ENCODE measurements at places on chromosomes 6 and 20.
A peak's percentile ranks its signal among the peaks of the same experiment; 100 is the strongest.

GRCh38 chr20:49633643-49634042, 65.7 kb upstream of the PTGIS start:
- DNase-seq, result no peak
- no peaks in the 10 kb centered on the region for H3K27me3 ChIP-seq
- H3K27ac ChIP-seq, result no peak overlapping the region

- peaks cover 12% of the 10 kb centered on the region for H3K4me1 ChIP-seq
- H3K27me3 ChIP-seq, result peaks cover 5% of the 10 kb centered on the region
- H3K4me3 ChIP-seq, result peak overlapping the region; percentile 82
- H3K27ac ChIP-seq, result peak overlapping the region; percentile 92
- no peak for DNase-seq
These were observed 735 bp downstream of the FAM135A start for GRCh38 chr6:70413992-70414494.

DNA sequence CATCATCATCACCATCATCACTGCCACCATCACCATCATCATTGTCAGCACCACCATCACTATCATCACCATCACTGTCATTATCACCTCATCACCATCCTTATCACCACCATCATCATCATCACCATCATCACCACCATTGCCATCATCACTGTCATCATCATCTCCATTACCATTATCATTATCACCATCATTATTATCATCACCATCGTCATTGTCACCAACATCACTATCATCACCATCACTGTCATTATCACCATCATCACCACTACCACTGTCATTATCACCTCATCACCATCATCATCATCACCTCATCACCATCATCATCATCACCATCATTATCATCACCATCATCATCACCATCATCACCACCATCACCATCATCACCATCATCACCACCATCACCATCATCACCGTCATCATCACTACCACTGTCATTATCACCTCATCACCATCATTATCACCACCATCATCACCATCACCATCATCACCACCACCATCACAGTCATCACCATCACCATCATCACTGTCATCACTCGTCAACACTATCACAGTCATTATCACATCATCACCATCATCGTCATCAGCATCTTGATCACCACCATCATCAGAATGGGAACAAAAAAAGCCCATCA, 191.1 kb downstream of the TTLL2 start:
- H3K36me3 ChIP-seq, result no peaks in the 10 kb centered on the region
- peaks cover 5% of the 10 kb centered on the region for H3K4me1 ChIP-seq
- no peak overlapping the region for H3K27ac ChIP-seq
- no peak for DNase-seq
- H3K4me3 ChIP-seq, result no peak overlapping the region
- no peaks in the 10 kb centered on the region for H3K27me3 ChIP-seq

- H3K4me1 ChIP-seq, result peaks cover 10% of the 10 kb centered on the region
- no peak overlapping the region for H3K27ac ChIP-seq
- H3K27me3 ChIP-seq, result no peaks in the 10 kb centered on the region
- peaks cover 4% of the 10 kb centered on the region for H3K36me3 ChIP-seq
- no peak for DNase-seq
- no peak overlapping the region for H3K4me3 ChIP-seq
These were observed 16.1 kb downstream of the ZC2HC1B start for GRCh38 chr6:143880412-143880811.

DNA sequence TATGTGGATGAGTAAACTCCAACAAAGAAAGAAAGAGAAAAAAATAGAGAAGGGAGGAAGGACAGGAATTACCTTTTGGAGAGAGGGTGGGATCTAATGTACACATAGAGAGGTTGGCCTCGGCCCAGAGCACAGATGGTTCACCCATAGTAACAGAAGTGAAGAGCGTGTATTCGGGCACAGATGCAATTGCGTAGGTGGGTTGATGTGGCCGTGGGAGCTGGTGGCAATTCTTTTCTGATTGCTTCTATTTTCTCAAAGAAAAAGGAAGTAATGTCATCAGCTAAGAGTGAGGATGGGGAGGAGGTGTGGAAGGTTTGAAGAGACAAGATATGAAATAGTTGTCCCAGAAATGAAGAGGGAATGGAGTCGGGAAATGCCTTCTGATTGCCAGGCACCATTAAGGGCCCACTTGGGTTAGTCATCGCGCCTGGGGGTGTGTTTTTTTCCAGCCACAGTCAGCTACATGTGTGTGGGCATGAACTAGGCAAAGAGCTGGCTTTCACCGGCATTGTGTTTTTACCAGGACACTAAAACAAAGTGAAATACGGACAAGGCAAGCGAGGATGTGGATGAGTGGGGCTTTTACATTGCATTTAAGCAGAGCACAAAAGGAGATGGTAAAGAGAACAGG, 158.7 kb downstream of the SYNE1 start:
- no peak for DNase-seq
- H3K27me3 ChIP-seq, result no peaks in the 10 kb centered on the region
- no peak overlapping the region for H3K4me3 ChIP-seq
- H3K36me3 ChIP-seq, result no peaks in the 10 kb centered on the region

GRCh38 chr6:155036907-155037306, 41.8 kb downstream of the TIAM2 start:
- H3K36me3 ChIP-seq, result no peaks in the 10 kb centered on the region
- no peak overlapping the region for H3K27ac ChIP-seq
- no peaks in the 10 kb centered on the region for H3K4me1 ChIP-seq
- DNase-seq, result no peak
- H3K27me3 ChIP-seq, result no peaks in the 10 kb centered on the region

DNA sequence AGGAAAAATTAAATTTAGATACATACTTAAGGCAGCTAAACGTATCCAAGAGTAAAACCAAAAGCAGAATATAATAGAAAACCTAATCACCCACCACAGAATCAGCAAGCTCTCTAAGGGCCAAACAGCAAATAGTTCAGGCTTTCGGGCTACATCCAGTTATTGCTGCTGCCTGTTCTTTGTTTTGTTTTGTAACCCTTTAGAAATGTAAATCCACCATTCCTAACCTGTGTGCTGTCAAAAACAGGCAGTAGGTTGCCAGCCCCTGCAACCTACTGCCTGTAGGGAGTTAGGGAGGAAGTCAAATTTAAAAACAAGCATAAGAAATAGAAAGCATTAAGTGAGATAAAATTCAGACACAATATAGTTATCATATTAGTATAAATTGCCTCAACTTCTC, 225.9 kb downstream of the PTPRT start:
- no peak for DNase-seq
- peaks cover 11% of the 10 kb centered on the region for H3K36me3 ChIP-seq
- peaks cover 27% of the 10 kb centered on the region for H3K4me1 ChIP-seq
- peak overlapping the region; percentile 33 for H3K27ac ChIP-seq
- no peak overlapping the region for H3K4me3 ChIP-seq
- H3K27me3 ChIP-seq, result no peaks in the 10 kb centered on the region

- peak overlapping the region; percentile 35 for H3K4me3 ChIP-seq
- peaks cover 7% of the 10 kb centered on the region for H3K4me1 ChIP-seq
- no peak overlapping the region for H3K27ac ChIP-seq
- peaks cover 57% of the 10 kb centered on the region for H3K27me3 ChIP-seq
These were observed 1.1 kb downstream of the TBXT start for GRCh38 chr6:166166314-166167257.

DNA sequence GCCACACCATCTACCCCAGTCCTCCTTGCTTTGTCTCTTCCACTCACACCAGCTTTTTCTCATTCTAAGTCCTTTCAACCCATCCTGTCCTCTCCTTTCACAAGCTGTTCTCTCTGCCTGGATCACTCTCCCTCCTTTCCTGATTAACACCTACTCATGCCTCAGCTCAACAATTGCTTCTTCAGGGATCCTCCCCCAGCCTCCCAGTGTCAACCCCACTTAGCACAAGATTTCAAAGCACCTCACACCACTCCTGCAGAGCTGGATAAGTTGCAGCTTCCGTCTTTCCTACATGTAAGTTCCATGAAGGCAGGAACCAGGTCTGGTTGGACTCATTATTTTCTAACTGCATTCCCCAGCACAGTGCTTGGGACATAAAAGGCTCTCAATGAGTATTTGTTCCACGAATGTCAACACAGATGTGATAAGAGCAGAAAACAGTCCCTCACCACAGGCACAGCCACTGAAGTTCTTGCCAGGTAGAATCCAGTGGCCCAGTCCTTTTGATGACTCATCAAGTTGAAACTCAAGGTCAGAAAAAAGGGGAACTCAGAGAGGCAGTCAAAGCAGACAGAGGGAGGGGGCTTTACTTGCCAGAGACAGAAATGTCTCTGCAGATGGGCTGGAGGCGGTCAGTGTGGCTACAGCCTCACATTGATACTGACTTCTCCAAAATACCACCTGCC, 193.4 kb upstream of the PRDM1 start:
- no peak overlapping the region for H3K4me3 ChIP-seq
- no peak for DNase-seq
- no peaks in the 10 kb centered on the region for H3K27me3 ChIP-seq

DNA sequence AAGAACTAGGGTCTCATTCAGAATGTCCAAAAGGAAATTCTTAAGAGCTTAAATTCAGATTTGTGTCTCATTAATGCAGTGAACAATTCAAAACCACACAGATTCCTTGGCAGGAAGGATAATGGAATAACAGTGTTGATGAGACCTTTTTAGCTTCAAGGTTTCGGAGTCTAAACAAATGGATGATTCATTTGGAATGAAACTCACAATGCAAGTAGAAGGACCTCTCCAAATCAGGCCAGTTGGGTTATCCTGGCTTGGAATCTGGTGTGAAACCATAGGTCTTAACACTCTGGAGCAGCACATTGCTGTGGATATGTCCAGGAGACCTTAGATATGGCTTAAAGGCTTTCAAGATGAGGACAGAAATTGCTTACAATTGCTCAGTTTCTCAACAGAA, 44.9 kb downstream of the KCTD20 start:
- DNase-seq, result no peak
- no peaks in the 10 kb centered on the region for H3K27me3 ChIP-seq
- H3K36me3 ChIP-seq, result peaks cover 19% of the 10 kb centered on the region
- no peak overlapping the region for H3K27ac ChIP-seq
- H3K4me1 ChIP-seq, result no peaks in the 10 kb centered on the region

DNA sequence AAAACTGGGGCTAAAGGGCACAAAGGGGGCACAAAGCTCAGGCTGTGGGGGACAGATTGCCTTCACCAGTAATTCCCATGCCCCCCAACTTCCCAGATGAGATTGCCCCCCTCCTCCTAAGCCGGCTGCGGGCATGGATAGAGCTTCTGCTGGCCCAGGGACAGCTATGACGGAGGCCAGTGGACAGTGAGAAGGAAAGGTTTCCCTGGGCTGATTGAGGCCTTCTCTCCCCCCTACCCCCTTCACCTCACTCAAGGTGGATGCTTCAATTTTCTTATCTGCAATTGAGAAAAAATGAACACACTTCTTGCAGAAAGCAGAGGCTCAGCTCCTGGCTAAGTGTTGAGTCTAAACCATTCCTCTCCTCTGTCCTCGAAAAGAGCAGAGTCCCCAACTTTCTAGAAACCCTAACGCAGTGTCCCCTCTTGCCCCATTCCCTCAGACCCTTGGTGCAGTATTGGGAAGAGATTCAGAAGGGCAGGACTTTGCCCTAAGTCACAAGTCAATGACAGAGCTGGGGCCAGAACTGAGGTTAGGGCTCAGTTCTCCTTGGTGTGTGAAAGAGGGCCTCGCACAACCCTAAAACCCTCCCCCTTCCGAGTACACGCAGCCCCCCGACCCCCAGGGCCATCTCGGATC, 808 bp downstream of the SDC4 start:
- H3K27me3 ChIP-seq, result no peaks in the 10 kb centered on the region
- peak overlapping the region; percentile 87 for H3K27ac ChIP-seq
- peak overlapping the region; percentile 95 for H3K4me3 ChIP-seq

GRCh38 chr6:14372734-14373489, 255.3 kb downstream of the CD83 start:
- no peak for DNase-seq
- H3K36me3 ChIP-seq, result peaks cover 7% of the 10 kb centered on the region
- H3K27ac ChIP-seq, result peak overlapping the region; percentile 9
- no peak overlapping the region for H3K4me3 ChIP-seq

DNA sequence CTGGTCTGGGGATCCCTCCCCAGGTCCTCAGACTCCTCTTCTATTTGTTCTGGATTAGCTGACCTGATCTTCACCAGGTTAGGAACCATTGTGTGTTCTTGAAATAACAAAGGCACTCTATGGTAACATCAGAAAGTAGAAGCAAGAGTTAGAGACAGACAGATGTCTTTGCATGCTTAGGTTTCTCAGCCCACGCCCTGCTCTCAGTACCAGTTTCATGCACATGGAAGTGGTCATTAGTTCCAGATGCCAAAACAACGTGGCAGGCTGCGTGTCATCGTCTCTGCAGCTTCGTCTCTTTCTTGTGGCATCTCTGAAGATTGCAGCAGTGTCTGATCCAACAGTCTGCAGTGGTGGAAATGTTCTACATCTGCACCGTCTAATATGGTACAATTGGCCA, 89.4 kb downstream of the PACRG start:
- H3K4me3 ChIP-seq, result no peak overlapping the region
- H3K27ac ChIP-seq, result no peak overlapping the region
- H3K36me3 ChIP-seq, result no peaks in the 10 kb centered on the region
- no peaks in the 10 kb centered on the region for H3K4me1 ChIP-seq

DNA sequence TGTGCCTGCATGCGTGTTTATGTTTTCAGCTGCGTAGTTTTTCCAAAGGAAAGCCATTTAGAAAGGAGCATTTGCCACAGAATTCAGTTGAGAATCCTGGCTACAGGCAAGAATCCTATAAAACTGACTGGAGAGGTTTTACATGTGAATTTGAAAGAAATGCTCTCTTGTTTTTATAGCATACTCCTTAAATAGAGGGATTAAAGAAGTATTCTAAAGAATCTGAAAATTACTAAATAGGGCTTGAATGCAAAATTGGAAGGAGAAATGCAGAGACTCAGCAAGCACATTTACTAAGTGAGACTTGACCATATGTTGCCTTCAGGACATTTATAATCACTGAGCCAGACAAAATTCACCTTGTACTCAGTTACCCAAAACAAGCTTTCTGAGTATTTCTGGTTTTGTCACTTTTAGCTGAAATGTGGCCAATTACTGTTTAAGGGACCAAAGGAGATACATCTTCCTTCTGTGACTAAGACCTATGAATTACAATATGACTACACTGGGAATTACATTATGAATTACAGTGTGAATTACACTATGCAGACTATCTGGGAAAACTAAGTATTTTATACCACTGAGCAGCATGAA, 107.4 kb upstream of the ASCC3 start:
- no peaks in the 10 kb centered on the region for H3K27me3 ChIP-seq
- H3K27ac ChIP-seq, result no peak overlapping the region
- H3K36me3 ChIP-seq, result no peaks in the 10 kb centered on the region
- no peak for DNase-seq

Measured in progenitor cell of endocrine pancreas (in vitro differentiated cells).